T1000 (cell line): ENCODE measurements at places on chromosomes 12 and 14.

GRCh38 chr14:104148433-104149277 is 10.3 kb downstream of the KIF26A start:
- no peak for DNase-seq

DNA sequence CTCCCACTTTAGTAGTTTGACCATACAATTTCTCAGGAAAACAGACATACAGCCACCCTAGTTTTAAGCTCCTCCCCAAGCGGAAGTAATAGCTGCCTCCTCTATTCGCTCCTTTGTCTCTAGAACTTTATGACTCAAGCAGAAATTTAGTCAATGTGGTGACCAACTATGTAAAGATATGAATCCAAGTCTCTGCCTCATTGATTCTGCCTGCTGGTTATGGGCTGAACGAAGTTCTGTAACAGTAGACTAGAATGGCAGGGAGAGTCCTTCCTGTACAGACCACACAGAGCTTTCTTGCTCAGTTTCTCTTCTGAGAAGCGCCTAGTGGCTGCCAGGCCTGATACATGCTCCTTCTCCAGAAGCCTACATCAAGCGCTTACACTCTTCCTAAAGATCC is 19.1 kb downstream of the KICS2 start:
- DNase-seq, result no peak

- no peak for DNase-seq
These were observed 160.2 kb downstream of the DAD1 start for GRCh38 chr14:22428700-22429291.

GRCh38 chr14:61584331-61584741 is 111.0 kb upstream of the HIF1A start:
- no peak for DNase-seq

- DNase-seq, result peak; percentile 31
These were observed 113.9 kb upstream of the DYRK2 start for GRCh38 chr12:67534681-67535080.

DNA sequence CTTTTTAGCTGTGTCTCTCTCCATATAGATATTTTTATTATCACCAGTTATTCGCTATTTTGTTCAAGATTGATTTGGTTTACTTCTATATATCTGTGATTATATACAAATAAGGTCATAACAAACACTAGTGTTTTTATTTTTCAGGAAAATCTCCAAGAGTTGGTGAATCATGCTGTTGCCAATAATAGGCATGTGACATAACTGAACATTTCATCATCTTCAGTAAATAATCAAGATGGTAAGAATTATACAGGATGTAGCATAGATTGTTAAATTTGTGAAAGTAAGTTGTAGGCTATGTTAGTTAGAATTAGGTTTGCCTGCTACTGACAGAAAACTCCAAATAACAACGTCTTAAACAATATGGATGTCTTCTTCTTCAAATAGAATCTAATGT is 240.9 kb upstream of the PDE3A start:
- no peak for DNase-seq

GRCh38 chr14:68379510-68380328 is 413.1 kb downstream of the ZFP36L1 start:
- DNase-seq, result no peak

DNA sequence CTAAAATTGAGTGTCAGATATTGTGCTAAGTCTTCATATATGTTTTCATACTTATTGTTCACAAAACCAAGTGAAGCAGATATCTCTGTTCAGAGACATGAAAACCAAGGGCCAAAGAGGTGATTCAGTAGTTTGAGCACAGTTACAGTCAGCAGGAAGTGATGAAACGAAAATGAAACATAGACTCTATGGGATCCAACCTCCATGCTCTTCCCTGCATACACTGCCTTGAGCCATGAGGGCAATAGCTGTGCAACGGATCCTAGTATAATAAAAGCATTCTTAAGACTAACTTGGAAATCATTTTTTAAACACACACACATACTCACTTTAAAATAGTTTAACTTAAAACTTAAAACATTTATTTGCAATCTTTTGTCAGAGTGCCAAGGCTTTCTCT is 27.9 kb downstream of the ESR2 start:
- no peak for DNase-seq

DNA sequence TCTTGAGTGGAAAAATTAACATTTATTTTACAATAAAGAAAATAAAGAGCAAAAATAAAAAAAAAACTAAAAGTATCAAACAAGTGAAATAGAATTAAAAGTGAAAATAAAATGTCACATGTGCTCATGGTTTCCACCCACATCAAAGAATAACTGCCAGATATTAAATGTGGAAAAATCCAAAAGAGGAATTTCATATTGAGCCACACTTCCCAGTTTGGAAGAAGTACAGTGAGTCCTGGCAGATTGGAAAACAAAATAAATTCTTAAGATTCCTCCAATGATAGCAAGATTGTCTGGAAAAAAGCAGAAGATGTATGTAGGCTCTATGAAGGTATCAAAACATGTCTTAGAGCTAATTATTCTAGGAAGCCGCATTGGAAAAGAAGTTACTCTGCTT is 1019.5 kb downstream of the SLC6A15 start:
- no peak for DNase-seq

DNA sequence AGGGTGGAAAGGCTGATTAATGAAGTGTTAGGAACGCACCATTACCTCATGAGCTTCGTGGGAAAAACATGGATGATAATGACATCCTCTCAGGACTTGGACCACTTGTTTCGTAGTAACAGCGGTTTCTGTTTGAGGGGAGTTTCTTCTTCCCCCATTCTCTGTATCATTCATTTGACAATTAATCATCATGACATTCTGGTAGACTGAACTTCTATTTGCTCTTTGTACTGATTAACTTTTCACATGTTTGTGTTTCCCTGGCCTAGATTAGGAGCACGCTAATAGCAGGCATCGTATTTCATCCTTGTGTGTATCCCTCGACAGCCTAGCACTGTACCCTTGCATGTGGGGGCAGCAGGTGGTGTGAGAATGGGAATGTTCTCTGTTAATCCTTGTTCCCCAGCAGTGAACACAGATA is 8.0 kb downstream of the LRRC74A start:
- DNase-seq, result no peak

DNA sequence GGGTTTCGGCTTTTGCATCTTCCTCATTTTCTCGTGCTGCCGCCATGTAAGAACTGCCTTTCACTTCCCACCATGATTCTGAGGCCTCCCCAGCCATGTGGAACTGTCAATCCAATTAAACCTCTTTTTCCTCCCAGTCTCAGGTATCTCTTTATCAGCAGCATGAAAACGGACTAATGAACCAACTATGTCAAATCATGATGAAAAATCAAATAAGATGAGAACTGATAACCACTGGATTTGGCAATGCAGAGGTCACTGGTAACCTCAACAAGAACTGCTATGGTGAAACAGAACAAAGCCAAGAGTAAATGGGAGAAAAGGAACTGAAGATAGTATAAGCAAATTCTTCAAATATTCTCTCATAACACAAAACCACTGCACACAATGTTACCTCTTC is 6.0 kb downstream of the EML5 start:
- DNase-seq, result no peak

- DNase-seq, result no peak
These were observed 103.3 kb upstream of the BTG1 start for GRCh38 chr12:92248977-92249376.

DNA sequence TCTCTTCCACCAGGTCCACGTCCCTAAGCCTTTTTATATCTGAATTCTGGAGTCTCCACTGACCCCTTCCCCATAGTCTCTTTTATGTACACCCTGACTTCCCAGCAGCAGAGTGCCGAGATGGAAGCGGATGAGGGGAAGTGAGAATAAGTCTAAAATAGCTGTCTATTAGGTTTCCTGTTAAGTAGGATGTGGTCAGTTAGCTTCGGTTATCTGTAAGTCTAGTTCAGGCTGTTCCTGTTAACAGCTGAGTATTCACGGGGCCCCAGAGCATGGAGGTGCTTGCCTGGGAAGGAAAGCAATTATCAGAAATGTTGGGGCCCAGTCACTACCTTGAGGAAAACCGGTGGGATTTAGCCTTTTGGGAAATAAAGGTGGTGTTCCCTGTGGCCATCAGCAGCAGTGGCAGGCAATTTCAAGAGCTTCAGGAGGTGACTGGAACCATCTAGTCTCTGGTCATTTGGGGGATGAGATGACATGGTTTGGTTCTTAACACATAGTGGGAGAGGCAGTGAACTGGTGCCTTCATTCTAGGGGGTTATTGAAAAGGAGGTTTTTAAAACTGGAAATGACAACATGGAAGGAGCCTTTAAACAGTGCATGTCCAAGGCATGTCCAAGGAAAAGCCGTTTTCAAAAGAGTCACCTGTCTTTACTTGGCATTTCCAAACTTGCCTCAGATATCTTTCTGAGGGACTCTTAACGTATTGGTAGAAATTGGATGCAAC is 21.8 kb downstream of the CHST11 start:
- DNase-seq, result no peak

DNA sequence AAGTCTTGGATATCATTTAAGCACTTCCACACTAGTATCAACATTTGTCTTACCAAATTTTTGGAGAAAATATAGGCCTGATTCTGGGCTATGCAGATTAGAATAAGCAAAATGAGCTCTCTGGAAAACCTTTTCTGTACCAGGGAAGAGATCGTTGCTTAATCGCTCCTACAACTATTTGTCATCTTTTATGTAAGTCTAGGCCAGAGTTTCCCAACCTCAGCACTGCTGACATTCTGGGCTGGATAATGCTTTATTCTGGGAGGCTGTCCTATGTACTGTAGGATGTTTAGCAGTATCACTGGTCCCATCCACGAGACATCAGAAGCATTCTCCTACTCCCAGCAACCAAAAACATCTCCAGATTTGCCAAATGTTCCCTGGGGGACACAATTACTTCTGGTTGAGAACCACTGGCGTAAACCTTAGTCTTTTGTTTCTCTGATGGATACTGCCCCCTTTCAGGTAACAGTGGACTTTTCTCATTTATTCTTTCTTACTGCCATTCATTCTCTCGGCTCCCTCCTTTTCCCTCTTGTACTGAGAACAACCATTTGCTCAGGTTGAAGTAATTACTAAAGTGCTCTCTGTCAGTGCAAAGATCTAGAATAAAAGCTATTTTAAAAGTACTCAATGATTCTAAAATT is 316.9 kb upstream of the E2F7 start:
- DNase-seq, result no peak

DNA sequence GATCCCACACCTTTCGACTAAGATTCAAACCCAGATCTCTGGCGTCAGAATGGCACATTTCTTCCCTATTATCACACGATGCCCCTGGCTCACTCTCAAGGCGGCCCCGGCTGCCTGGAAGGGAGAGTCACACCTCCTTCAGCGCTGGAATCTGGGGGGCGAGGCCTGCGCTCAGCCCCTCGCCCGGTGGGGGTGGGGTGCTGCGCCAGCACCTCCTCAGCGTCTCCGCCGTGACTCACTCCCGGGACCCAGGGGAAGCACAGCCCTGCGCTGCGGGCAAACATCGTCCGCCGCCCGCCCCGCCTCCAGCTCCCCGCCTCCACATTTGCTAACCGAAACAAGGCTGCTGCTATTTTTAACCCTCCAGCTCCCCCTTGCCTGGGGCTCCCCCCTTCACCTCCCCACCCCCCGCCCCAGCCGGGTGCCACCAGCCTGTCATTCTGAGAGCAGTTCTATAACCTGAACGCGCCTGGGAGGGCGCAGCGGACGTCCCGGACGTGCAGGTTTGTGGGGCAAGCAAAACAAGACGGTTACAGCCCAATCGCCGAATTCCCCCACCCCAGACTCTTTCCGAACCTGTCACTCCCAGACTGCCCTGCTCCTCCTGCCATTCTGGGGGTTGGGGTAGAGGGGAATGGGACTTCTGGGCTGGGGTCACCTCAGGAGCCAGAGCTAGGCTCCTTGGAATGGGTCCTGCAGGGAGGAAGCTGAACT is 6.7 kb downstream of the HDAC7 start:
- peak; percentile 83 for DNase-seq

GRCh38 chr12:68410018-68410660 is 78.0 kb upstream of the MDM1 start:
- no peak for DNase-seq

DNA sequence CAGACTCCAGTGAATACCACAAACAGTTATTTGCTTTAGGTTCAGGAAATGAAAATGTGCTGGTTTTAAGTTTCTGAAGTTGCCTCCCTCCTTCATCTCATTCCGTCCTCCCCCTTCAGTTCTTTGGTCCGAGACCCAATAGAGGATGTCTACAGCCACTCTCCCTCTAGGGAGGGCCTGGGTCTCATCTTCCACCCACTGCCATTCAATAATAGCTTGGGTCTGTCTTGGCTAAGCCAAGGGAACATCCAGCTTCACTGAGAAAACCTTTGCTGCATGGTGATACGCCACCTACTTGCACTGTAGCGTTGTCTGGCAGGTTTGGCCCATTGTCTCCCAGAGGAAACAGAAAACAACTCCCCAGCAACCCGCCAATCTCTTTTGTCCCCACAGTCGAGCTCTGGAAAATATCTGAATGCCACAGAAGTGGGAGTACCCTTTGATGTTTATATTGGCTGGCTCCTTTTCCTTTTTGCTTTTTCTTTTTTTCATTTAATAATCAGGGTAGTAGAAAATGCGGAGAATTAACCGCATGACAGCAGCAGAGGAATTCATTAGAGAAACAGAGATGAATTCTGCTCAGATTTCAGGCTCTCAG is 380.1 kb downstream of the RAD51B start:
- DNase-seq, result no peak

- DNase-seq, result no peak
These were observed 51.6 kb downstream of the DERA start for GRCh38 chr12:15962760-15963159.

DNA sequence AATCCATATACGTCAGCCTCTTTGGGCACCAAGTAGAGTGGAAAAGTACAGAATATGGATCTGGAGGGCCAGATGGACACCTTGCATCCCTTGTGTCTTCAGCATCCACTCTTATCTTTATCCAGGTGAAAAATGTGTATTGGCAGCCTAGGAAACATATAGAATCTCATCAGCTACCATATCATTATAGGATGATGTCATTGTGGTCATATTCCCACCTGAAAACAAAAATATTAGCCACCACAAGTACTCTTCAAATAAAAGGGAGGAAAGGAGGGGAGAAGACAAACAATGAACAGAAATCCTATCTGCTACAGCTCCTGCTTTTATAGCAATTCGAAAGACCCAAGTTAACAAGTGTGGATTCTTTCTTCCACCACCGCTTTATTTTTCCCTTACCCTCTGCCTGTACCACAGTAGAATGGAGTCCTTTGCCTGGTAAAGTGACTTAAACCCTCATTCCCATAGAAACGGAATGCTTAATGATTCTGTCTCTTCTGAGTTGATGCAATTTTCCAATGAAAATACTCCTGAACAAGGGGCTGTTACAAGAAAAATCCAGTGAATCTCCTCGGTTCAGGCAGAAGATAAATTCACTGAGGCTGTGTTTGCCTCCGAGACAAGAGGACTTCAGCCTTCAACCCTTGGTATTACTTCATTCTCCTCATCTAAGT is 13.8 kb upstream of the IL26 start:
- no peak for DNase-seq

DNA sequence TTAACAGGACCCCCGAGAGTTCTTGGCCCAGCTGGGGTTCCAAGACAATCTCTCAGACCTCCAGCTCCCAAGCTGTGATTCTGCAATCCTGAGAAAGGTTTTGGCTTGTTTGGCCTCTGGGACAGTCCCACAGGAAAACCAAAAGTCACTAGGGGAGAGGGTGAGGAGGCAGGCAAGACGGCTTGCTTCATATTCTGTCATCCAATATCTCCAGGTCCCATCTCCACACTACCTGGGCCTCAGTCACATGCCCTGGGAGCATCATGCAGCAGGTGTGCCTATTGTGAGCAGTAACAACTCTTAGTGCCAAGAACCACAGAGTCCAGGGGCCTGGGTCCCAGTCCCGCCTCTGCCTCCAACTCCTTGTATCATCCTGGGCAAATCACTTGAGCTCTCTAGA is 1.7 kb downstream of the KRT79 start:
- DNase-seq, result no peak
